Fibroblast of skin of left quadriceps (primary cell): ENCODE measurements at places on chromosomes 16 and 17.

GRCh38 chr16:66840883-66841282 lies 3.3 kb upstream of the CA7 start:
- no peak for DNase-seq

- DNase-seq, result no peak
These were observed 230.5 kb upstream of the CACNG5 start for GRCh38 chr17:66604376-66604775.

GRCh38 chr17:30964876-30965275 lies 6.0 kb upstream of the RNF135 start:
- DNase-seq, result no peak

GRCh38 chr16:31357324-31358109 lies 2.5 kb downstream of the ITGAX start:
- no peak for DNase-seq

DNA sequence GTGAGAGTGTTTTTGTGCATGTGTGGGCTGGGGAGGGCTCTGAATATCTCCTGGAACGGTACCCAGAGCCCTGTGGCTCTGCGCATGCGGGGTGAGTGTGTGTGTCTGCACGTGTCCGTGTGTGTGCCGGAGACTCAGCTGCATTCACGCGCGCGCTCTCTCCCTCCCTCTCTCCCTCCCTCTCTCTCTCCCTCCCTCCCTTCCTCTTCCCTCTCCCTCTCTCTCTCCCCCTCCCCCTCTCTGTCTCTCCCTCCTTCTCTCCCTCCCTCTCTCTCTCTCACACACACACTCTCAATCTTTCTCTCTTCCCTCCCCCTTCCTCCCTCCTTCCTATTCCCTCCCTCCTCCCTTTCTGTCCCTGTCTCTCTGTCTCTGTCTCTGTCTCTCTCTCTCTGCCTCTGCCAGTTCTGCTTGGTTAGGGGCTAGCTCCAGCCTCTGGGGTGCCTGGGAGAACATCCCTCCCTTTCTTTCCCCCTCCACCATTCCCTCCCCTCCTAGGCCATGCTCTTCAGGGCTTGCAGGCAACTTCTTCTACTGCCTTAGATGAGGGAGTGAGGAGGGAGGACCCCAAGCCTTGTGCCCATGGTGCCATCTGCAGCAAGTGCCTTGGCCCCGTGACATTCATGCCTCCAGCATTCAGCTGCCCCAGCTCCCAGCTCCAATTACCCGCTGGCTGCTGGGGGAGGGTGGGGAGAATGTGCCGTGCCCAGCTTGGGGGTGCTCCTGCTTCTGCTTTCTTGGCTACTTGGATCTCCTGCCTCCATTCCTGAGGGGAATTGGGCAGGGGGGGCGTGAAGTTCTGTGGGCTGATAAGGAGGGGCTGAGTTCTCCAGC lies 6.4 kb downstream of the THRA start:
- DNase-seq, result peak; percentile 61

DNA sequence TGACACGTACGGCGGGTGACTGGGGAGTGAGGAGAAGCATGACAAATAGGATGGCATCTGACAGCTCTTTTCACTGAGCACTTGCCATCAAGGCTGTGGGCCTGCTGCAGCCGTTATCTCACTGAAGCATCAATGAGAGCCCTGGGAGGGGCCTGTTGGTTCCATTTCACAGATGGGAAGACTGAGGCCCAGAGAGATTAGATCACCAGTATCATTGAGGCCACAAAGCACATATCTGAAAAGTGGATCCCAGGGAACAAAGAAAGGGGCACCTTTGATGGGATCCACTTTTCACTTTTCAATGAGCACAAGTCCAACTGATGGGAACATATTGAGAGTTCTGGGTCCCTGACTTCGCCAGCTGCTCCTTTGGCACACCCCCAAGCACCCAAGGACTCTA lies 144.4 kb upstream of the LHX1 start:
- no peak for DNase-seq

DNA sequence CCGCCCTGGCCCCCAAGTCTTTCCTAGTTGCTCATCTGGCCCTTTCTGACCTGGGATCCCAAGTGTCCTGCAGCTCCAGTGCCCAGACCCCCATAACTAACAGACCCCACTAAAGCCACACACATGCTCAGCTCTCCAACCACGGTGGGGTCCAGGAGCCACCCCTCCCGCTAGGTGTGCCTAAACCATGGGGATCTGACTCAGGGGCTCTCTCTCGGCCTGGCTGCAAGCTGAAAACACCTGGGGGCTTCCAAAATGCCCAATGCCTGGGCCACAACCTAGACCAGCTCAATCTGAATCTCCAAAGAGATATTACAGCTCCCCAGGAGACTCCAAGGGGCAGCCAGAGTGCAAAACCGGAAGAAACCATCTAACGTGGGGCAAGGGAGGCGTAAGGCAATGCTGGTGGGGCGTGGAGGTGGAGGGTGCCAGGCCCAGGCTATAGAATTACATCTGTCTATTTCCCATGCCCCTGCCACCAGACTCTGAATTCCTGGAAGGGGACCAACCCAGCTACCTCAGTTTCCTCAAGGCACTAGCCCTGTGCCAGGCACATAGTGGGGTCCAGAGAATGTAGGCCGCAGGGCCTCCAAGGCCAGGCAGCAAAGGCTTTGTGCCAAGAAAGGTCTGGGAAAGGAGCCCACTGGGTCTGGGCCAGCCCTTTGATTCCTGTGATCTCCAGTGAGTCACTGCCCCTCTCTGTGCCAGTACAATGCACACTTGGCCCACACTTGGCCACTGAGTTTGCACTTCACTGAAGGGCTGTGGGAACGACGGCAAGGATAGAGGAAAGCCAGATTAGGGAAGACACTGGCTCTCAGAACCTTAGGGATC lies 3.3 kb downstream of the CD2BP2 start:
- peak; percentile 19 for DNase-seq

DNA sequence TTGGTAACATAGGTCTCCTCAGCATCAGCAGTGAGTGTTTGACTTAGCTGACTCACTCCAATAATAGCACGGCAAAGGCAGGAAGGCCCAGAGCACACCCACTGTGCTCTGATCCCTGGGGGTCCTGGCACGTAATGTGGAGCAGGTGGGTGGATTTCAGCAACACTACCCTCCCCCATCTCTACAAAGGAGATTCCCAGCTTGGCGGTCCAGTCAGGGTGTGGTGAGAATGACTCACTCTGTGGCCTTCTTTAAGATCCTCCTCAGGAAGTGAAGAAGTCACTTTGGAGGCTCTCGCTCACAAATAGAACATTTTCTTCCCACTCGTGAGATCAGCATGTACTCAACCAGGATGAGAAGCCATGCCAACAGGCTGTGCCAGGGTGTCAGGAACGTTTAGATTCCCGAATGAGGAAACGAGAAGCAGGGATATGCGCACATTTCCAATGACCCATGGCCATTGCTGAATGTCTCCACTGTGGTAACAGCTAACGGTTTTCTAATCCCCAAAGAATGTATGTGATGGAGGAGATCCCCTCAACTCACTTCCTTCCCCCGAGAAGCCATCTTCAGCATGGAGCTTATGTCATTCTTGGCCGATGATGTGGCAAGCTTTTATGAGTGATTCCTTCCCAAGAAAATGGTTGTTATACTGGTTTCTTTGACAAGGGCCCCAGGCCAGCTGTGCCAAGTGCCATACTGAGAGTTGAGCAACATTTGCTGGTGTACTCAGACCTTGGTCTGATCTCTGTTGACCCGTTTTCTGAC lies 365.2 kb downstream of the C16orf95 start:
- peak; percentile 95 for DNase-seq

DNA sequence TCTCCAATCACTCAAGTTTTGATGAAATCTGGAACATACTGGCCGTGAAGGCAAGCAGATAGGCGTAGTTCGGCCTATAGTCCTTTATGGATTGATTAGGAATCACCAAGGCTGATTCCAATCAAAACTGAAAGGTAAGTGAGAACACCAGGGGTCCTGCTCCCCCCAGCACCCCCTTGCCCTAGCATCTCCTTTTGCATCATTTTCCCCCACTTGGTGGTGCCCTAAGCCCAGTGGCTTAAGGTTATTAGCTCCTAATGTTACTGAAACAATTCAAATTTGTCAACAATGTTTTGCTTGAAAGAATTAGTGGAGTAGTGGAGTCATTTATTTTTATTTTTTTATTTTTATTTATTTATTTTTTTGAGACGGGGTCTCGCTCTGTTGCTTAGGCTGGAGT lies 4.9 kb downstream of the SLFN14 start:
- no peak for DNase-seq
